Renal cortical epithelial cell (primary cell): ENCODE measurements at places on chromosomes 2 and 18.

DNA sequence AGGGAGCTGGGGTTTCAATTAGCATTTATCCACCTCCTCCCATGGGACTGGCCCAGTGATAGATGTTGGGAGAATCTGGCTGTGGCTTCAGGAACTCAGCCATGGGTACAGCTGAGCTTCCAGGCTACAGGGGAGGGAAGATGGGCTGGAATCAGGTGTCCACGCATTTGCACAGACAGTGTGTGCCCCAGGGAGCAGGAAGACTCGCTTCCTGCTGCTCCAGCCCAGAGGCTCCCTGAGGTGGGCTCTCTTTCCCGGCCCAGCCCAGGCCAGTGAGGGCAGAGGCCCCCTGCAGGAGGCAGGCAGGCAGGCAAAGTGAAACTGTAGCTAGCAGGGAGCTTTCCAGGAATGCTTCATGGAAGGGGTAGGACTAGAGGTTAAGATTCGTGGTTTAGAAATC, 28.7 kb downstream of the DYSF start:
- DNase-seq = no peak

DNA sequence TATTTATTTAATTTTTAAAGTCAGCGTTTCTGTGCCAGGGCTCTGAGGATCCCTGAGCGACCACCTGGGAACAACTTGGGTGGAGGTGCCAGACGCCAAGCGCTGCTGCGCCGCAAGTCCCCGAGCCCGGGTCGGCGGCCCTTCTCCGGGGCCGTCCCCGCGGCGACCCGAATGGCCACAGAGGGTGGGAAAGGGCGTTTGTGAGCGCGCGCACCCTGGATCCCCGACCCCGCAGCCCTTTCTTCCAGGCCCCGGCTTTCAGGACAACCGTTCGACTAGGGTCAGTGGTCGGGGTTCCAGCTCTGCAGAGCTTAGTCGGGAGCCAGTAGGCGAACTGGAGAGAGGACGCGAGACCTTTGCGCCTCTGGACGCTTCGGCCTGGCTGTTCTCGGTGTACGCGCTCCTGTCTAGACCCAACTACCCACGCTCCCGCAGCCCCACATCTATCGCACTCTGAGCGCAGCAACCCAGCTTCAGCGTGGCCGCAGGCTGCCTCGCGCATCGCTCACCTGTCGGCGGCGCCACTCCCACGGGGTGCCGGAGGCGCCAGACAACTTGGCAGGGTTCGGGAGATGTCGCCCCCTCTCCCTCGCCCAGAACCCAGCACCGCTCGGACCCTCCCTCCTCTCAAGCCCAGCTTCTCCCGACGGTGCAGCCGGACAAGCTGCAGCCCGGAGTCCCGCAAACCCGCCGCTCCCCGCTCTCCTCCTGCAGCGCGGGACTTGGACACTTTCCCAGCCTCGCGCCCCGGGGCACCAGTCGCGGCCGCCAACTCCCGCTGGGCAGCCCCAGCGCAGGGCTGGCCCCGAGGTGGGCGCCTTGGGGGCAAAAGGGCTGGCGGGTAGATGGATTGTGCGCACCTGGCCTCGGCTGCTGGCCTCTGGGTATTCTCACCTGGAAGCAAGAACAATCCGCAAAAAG, 758 bp downstream of the LYPD1 start:
- DNase-seq = no peak

DNA sequence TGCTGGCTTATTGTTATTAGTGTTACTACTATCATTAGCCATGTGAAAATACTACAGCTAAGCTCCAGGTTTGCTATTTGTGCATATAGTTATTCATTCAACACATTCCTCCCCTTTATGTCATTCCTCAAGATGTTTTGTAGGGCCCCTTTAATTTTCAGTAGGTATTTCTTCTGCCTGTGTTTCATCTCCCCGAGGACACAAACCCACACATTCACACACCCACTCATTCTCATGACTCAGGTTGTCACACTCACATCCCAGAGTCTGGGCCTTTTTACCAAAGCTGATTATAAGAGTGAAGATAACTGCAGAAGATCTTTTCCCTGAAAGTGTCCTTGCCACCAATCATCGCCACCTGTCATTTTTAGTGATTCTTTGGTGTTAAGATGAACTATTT, 68.6 kb upstream of the SPOPL start:
- peak; percentile 83 for DNase-seq

GRCh38 chr2:122163617-122164016, 408.2 kb downstream of the TSN start:
- no peak for DNase-seq

DNA sequence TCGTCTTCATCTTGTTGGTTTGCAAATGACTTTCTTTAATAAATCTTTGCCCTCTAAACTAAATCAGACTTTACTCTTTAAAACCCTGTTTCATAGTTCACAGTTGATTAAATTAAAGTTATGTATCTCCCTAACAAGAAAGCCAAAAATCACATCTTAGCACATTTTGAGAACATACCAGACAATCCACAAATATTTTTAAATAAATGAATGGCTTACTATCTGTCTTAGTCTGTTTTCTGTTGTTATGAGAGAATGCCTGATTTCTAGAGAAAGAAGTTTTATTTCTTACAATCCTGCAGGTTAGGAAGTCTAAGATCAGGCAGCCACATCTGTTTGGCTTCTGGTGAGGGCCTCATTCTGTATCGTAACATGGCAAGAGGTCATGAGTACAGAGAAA, 1090.2 kb upstream of the PIK3C3 start:
- DNase-seq = no peak

DNA sequence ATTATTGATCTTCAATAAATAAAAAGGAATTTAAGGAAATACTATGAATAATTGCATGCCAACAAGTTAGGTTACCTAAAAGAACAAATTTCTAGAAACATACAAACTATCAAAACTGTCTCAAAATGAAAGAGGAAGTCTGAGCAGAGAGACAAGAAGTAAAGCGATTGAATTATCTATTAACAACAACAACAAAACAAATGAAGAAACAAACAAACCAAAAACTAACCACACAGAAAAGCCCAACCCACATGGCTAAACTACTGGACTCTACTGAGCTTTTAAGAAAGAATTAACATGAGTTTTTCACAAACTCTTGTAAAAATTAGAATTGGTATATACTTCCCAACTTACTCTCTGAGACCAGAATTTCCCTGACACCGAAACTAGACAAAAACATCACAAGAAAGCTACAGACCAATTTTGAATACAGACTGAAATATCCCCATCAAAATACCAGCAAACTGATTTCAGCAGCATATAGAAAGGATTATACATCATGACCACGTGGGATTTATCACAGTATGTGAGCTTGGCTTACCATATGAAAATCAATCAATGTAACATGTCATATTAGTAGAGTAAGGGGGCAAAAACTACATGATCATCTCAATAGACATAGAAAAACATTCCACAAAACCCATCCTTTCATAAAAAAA, 16.6 kb upstream of the GALNT1 start:
- no peak for DNase-seq

- no peak for DNase-seq
Observed at GRCh38 chr2:233481368-233482142, 85.0 kb downstream of the USP40 start.

- no peak for DNase-seq
Observed at GRCh38 chr2:141660232-141660631, 470.6 kb downstream of the LRP1B start.

DNA sequence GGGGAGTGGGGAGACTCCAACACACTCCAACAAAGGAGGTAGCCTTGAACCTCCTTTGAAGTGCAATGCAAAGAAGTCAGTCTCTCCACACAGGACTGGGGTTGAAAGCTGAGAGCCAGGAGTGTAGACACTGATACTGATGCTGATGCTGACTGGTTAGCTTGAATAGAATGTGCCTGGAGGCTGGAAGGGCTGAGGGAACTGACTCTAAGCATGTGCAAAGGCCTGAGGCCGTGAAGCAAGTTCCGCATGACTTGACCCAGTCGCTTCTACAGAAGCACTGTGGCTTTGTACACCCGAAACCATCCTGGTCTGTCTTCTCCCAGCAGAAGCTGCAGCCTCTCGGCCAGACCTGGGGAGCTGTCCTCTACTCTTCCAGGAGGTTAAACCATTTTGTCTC, 10.4 kb downstream of the FOXI3 start:
- DNase-seq = no peak

- no peak for DNase-seq
Observed at GRCh38 chr18:57942493-57942892, 101.5 kb upstream of the NEDD4L start.

- no peak for DNase-seq
Observed at GRCh38 chr2:62467100-62467474, 38.9 kb downstream of the TMEM17 start.

DNA sequence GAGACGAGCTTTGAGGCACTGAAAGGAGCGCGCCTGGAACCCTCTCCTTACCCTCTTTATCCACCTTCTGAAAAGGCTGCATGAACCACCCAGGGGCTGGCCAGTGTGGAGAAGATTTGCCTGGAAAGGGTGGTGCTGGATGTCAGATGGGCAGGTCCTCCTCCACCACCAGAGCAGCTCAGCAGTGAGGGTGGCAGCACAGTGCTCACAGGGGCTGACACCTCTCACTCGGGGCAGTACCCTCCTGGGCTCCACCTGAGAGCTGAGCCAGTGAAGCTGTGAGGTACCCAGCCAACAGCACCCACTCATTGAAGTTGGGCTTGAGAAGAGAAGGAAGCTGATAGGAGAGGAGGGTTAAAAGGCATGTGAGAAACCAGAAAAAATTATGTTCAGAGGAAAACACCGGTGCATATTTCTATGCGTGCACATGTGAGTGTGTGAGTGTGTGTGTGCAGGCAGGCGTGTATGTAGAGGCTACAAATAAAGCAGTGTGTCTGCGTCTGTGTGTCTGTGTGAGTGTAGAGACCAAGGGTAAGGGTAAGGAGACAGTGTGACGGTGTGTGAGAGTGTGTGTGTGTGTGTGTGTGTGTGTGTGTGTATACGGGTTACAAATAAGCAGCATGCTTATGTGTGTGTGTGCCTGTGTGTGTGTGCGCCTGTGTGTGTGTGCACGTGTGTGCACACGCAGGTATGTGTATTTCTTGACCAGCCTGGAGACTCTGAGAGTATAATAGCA, 40.7 kb downstream of the TEX44 start:
- DNase-seq = no peak

GRCh38 chr2:85248773-85249509, 78.8 kb downstream of the TGOLN2 start:
- peak; percentile 85 for DNase-seq

DNA sequence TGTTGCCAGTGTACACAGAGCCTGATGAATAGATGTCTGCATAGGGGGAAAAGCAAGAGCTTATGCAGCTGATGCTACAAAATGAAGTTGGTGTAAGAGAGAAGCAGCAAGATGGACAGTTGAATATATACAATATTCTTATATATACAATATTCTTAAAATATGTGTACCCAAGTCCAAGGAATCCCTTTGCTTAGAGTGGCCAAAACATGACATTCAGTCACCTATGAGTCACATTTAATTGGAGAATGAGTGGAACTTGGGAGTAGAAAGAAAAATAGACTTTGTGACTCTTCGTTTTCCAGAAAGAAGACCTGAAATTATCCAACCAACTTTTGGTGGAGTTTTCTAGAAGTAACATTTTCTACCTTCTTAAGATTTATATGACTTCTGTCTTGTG, 81.8 kb downstream of the SCN9A start:
- no peak for DNase-seq

- DNase-seq = peak; percentile 85
Observed at GRCh38 chr2:165196411-165196810, 7.4 kb downstream of the SCN3A start.

GRCh38 chr18:9275890-9276289, 58.7 kb upstream of the TWSG1 start:
- DNase-seq = no peak

DNA sequence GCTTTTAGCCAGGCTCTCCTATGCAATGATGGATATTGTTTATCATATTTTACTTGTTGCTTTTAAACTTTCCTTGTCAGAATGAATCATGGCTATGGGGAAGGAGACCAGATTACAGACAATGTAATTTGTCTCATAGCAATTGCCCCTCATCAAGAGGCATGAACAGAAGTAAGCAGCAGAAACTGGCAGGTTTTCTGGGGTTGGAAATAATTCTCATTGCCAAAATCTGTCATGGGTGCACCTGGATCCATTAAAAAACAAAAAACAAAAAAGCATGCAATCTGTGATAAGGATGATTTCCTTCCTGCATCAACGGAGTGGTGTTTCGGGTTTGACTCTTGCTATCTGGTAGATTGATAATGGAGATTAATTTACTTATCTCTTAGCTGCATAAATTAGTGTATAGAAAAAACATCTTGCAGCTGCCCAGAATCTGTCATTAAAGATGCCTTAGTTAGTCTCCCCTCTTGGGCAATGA, 419.6 kb downstream of the SOX11 start:
- DNase-seq = no peak

DNA sequence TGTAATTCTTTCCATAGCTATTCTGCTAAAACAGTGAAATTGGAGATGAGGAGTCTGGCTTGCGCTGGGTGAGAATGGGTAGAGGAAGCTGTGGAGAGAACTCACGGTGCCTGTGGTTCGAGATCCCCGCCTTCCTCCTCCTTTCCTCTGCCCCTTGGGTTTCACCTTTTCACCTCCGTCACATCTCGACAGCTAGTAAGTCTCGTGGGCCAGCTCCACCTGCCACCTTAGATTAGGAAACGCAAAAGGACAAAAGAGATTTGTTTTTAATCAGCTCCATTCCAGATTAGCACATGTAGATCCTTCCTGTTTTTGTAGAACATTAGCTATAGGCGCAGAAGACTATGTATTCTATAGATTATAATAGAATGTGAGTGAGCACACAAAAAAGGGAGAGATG, 20.6 kb downstream of the TRIB2 start:
- no peak for DNase-seq

GRCh38 chr18:23900994-23901393, 113.6 kb upstream of the TTC39C start:
- DNase-seq = peak; percentile 80

DNA sequence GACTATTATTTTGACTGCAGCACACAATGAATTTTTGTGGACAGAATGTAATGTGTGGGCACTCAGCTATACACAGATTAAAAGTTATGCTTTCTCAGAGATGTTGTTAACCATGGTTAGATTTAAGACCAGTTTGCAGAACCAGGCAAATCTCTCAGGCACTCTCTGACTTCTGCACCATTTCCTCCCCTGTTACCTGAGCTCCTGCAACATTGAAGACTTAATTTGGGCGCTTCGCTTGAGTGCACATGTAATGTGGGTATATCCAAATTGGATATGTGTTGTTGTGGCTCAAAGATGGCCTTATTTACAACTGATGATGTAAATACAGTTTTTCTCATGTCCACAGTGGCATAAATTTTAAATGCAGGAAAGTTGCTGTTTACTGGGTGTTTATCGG, 469.4 kb downstream of the PTPRM start:
- DNase-seq = no peak

DNA sequence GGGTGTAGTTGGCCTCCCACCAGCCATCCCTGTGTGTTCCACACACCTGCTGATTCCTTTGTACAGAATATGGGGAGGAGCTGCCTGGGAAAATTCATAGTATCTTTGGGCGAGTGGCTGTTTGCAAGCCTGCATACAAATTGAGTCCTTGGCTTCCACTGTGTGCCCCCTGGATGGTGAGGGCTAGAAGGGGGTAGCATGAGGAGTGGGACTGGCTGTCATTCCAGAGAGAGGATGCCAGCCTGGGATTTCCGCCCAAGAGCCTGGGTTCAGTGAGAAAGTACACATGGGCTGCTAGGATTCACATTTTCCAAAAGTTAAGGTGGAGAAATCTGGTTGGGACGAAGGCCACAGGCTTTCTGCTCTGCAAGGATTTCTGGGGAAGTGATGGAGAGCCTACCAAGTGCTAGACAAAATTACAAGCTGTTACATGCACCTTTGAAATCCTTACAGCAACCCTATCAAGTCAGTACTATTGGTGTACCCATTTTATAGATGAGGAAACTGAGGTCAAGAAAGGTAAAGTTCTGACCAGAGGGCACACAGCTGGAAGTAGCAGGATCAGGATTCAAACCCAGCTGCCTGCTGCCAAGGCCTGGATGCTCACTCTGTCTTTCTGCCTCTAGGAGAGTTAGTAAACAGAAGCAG, 606 bp upstream of the TOGARAM2 start:
- DNase-seq = no peak
